ENCODE measurements at places on chromosomes 2 and 18.

GRCh38 chr18:57747809-57748680, 55.1 kb downstream of the ATP8B1 start:
- DNase-seq: no peak

DNA sequence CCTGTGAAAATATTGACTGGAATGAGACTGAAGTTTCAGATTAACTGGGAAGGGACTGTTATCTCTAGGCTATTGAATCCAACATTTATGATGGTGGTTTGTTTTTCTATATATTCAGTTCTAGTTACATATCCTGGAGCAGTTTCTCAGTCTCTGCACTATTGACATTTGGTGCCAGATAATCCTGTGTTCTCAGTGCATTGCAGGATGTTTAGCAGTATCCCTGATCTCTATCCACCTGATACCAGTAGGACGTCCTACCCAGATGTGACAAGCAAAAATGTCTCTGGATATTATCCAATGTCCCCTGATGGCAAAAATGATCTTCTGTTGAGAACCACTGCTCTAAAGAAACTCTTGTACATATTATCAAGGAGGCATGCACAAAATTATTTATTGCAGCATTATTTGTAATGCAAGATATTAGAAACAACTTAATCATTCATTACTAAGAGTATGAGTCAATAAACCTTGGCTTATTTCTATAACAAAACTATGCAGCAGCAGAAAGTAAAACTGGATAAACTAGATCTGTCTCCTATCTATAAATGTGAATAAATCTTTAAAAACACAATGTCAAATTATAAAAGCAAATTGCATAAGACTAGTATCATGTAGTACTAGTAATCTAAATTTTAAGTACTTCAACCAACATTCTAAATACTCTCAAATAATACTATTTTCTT, 369.3 kb upstream of the RND3 start:
- no peak for DNase-seq

DNA sequence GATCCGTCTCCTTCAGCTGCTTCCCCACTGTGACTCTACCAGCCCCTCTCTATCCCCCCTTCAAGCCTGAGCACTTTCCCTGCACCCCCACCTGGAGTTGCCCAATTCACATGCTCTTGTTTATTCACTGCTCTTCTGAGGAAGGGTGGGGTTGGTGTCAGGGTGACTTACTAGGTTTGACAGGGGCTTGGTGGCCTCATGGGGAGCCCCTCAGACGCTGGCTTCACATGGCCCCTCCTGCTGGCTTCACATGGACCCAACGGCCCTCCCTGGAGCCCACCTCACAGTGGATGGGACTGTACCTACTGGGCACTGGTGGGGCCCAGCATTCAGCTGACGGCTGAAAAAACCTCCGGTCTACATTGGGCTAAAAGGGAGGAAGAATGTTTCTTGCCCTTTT, 16.7 kb upstream of the MRPL33 start:
- DNase-seq: no peak

- no peak for DNase-seq
Observed at GRCh38 chr2:201507725-201508124, 56.2 kb downstream of the STRADB start.

GRCh38 chr2:85997017-85997970, 108.4 kb downstream of the POLR1A start:
- DNase-seq: no peak

- no peak for DNase-seq
Observed at GRCh38 chr2:165720511-165720910, 73.5 kb downstream of the GALNT3 start.

DNA sequence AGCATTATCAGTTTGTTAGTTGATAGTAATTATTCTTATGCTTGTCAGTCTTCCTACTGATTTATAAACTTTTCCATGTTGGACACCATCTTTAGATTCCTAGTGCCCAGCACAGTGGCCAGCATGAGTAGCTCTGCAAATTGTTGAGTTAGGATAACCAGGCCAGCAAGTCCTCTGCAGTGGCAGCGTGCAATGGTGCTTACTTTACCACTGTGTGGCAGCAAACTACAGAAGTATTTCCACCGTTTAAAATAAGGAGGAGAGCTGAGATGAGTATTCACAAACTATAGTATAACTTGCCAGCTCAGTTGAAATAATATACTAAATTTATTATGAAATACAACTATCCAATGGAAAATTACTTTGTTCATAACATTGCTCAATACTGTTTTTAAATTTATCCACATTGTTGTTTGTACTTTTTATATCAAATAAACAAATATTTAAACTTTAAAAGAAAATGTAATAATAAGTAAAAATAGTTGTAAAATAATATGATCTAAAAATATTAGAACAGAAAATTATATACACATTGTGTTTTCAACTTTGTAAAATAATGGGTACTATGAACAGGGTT, 9.3 kb upstream of the THADA start:
- no peak for DNase-seq

DNA sequence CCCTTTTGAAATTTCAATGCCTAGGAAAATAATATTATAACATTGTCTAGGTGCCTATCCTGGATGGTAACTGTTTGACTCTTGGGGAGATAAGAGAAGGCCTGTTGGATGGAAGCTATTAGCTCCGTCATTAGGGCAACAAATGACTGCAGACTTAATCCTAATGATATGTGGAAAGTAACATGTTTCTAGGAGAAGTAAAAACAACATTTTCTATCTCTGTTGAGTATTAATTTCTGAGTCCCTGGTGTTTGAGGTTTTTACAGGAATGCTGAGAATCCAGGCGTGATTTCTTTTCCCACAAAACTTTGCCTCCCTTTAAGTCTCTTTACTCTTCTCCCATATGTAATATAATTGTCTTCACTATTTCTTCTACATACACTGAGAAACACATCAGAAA, 159.1 kb downstream of the GALNT1 start:
- no peak for DNase-seq

DNA sequence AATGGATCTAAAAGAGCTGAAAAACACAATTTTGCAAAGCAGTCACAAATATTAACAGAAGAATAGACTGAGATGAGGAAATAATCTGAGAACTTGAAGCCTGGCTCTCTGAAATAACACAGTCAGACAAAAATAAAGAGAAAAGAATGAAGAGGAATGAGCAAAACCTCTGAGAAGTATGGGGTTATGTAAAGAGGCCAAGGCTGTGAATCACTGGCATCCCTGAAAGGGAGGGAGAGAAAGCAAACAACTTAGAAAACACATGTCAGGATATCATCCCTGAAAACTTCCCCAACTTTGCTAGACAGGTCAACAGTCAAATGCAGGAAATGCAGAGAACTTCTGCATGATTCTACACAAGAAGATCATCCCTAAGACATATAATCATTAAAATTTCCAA, 73.5 kb upstream of the LHCGR start:
- DNase-seq: no peak

- no peak for DNase-seq
Observed at GRCh38 chr2:203646961-203647360, 59.5 kb upstream of the CD28 start.

DNA sequence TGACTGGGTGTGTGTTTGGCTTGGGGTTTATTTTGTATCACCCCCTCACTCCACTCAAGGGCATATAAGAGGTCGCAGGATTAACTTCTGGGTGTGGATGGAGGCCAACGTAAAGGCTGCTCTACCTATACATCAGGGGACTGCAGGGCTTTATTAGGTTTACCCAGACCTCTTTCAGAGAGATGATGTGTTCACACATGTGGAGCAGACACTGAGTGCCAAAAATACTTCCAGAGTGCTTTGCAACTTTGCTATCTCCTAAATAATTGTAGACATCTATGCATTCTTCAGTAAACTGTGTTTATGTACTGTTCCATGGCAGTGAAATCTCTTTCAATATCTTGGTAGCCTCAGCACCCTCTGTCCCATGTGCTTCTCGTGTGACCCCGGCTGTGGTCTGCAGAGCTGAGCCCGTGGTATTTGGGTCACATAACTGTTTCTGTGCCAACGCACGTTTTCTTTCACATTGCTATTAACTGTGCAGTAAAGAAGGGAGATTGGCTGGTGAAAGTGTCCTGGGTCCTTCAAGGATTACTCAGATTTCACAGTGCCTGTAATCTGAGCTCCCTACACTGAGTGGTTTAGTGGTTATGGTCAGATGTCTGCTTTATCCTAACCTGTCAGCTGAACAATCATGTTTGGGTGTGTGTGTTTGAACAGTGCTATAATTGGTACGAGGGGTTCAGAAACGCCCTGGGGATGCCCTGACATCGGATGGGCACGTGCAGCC, 208.1 kb downstream of the VAPA start:
- DNase-seq: no peak

DNA sequence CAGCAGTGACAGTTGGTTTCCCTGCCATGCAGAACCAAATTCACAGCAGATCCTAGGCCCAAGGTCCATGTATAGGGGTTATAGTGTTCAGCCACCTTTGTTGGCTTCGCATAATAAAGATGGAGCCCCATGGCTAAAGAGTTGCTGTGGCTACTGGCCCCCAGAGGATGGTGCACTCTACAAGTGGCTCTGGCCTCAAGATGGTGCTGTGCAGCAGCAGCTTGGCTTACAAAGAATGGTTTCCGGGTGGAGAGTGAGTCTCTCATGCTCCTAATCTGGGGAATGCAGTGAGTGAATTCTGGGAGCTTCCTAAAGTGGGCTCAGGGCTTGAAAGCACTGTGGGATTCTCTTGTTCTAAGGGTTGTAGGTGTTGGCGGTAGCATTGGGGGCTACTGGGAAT, 1199.7 kb downstream of the CNTNAP5 start:
- no peak for DNase-seq

DNA sequence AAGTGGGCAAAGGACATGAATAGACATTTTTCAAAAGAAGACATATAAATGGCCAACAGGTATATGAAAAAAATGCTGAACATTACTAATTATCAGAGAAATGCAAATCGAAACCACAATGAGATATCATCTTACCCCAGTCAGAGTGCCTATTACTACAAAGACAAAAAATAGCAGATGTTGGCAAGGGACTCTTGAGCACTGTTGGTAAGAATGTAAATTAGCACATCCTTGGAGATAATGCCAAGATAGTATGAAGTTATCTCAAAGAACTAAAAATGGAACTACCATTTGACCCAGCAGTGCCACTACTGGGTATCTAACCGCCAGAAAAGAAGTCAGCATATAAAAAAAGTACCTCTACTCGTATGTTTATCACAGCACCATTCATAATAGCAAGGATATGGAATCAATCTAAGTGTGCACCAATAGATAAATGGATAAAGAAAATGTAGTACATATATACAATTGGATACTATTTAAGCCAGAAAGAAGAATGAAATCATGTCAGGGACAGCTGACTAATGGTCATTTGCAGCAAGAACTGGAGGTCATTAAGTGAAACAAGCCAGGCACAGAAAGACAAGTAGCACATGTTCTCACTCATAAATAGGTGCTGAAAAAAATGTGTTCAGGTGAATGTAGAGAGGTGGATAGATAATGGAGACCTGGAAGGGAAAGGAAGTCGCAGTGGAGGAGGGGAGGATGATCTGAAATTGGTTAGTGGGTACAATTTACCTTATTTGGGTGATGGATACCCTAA, 141.7 kb upstream of the B3GNT2 start:
- DNase-seq: no peak

DNA sequence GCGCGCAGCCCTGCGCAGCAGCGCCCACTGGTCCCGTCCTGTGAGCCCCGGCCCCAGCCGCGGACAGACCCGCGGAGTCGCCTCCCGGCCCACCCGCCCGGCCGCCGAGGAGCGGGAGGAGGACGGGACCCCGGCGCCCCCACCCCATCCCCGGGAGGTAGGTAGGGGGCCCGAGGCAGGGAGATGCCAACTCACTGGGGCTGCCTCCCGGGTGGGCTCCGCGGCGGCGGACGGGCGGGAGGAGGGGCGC, 160 bp downstream of the SPTBN1 start:
- DNase-seq: no peak

DNA sequence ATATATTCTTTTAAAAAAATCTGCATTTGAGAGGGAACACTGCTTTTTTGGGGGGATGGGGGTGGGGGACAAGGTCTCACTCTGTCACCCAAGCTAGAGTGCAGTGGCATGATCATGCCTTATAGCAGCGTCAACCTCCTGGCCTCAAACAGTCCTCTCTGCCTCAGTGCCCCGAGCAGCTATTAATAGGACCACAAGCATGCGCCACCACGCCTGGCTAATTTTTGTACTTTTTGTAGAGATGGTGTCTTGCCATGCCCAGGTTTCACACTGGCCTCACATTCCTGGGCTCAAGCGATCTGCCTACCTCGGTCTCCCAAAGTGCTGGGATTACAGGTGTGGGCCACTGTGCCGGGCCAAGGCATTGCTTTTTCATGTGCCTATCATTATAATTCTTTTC, 154.2 kb downstream of the ATAD2B start:
- DNase-seq: no peak

DNA sequence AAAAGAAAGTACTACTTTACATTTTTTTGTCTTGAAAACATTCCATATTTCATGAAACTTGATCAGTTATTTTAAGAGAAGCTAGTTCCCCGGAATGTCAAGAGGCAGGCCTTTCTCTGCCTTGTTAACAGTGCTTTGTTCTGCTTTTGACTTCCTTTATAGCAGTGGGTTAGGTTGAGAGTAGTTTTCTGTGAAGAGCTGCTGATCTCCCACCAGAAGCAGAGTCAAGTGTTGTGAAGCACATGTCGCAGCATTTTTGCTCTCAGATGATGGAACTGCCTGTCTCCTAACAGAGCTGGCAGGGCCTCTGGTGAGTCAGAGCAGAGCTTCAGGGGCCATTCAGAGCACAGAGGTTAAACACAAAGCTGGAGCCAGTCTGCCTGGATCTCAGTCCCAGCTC, 871.8 kb downstream of the SLC4A3 start:
- DNase-seq: no peak

- no peak for DNase-seq
Observed at GRCh38 chr2:29281916-29282247, 166.7 kb downstream of the CLIP4 start.

- DNase-seq: no peak
Observed at GRCh38 chr2:134178138-134178877, 75.6 kb upstream of the MGAT5 start.

DNA sequence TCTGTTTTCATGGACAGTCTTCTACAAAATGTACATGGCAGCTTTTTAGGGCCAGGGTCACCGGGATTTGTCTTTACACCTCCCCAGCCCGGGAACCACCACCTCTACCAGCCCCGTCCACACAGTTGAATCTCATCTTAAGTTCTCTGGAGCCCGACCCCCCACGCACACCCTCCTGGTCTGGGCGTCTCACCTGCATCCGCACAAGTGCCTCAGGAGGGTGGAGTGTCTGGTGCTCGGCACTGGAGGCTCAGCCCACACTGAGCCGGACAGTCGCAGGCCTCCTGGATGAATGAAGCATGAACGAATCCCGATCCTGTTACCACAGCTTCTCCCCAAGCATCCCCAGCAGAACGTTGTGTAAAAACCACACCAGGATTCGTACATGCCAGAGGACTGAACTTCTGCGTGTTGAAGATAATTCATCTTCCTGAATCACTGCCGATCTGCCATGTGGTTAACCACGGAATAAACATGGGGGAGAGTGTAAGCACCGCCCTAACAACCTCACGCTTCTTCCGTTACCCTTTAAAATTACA, 162.0 kb downstream of the RTP5 start:
- no peak for DNase-seq

- no peak for DNase-seq
Observed at GRCh38 chr2:26608557-26608956, 32.6 kb downstream of the CIB4 start.

Measured in right kidney (tissue), 9 donors.